ENCODE measurements at places on chromosomes 1 and 21.

- no peak for DNase-seq
Observed at GRCh38 chr21:16633831-16634459, 878.9 kb upstream of the CXADR start.

DNA sequence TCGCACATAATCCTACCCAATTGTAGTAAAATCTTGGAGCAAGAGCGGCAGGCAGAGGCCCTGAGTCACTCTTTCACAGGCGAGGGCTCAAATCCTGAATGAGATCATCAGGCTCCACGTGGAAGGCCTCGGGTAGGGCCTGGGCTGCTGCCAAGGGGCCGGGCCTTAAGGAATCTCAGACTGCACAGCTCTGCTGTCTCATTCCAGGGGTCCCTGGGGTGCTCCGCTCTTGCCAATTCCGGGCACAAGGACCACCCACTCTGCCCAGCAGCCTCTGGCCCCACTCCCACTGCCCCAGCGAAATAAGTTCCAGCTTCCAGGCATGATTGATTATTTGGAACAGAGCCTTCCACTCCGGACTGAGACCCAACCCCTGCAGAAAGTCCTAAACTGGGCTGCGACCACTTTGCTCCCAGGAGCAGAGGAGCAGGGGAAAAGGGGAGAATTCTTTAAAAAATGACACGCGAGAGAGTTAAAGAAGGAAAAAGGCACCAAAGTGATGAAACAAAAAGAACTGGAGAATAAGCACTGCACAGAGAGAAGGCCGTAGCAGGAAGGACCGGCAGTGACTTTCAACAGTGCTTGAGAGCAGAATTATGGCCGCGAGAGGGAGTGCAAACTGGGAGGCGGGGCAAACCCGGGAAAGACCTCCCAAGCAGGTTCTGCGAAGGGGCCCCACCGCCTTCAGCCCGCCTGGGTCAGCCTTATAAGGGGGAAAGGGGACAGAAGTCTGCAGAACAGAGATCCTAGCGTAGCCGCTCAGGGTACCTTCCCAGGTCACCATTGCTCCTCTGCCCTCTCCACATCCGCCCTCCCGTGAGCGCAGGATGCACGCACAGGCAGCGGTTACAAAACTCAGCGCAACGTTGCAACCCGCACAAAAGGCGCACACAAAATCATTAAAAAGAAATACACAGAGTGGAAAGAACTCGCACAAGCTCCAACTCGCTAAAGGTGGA lies 2.0 kb downstream of the ADAMTS1 start:
- DNase-seq, result no peak

DNA sequence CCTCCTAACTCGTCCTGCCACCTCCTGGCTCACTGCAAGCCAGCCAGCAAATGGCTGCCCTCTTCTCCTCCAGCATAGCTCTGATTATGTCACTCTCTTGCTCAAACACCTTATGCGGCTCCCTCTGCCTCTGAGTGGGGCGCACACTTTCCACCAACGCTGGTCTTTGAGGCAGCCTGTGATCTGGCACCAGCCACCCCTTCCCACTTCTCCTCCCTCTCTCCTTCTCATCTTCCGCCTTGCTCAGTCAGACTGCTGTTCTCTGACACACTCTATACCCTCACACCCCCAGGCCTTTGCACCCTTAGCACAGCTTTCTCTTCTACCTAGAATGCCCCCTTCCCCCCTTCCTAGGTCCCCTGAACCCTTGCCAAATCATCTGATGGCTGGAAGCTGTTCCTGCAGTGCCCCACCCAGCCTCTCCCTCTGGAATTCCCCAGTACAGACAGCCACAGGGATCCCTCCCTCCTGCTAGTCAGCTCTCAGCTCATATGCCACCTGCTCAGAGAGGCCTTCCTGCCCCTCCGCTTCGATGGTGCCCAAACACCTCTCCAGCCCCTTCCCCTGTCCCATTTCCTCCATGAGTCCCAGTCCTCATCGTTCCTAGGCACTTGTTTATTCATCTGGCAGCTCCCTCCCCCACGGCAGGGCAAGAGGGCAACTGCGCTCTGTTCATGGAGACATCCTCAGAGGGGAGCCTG lies 21.7 kb upstream of the PEF1 start:
- no peak for DNase-seq

GRCh38 chr1:21955501-21956281 lies 18.6 kb upstream of the HSPG2 start:
- DNase-seq, result no peak

DNA sequence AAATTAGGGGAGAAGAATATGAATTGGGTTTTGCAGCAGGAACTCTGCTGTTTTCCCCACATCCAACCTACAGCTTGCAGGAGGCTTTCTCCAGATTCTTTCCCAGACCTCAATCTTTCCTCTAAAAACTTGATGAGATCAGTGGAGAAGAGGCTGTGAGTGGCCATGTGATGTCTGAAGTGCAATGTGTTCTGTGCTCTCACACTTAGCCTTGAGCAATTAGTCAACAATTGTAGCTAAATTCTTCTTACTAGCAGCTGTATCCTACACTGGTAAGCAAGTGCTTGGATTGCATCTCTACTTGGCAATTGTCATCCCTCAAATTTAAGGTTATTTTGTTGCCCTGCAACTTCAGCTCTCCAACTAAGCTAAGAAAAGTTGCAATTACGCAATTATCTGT lies 807.3 kb upstream of the RGS18 start:
- no peak for DNase-seq

DNA sequence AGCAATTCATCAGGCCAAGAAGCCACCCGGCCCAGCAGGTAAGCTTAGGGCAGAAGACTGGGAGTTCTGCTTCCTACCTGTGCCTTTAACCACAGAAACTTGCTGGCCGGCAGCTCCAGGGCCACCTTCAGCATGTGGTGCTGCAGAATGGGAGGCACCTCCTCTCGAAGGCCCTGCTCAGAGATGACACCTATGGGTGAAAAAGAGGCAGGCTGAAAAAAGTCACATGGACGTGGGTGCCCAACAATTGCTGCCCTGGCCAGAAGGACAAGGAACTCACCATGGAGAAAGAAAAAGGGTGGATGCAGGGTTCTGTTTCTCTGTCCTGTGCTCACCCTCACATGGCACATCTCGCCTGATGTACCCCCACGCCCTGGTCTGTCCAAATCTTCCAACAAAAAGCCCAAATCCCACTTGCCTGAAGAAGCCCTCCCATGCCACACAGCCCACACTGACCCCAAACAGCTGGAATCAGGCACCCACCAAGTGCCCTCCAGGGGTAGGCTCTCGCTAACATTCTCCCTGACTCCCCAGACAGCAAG lies 33.0 kb downstream of the URB1 start:
- DNase-seq, result no peak

All from activated CD4-positive, alpha-beta T cell treated with anti-CD3 and anti-CD28 coated beads for 4 hours (primary cell).